ENCODE measurements at places on chromosomes 16 and 17. TPM values are rescaled to one million over a fixed set of nuclear protein-coding genes. Genes with fewer than 3 reads are reported as not detected.

DNA sequence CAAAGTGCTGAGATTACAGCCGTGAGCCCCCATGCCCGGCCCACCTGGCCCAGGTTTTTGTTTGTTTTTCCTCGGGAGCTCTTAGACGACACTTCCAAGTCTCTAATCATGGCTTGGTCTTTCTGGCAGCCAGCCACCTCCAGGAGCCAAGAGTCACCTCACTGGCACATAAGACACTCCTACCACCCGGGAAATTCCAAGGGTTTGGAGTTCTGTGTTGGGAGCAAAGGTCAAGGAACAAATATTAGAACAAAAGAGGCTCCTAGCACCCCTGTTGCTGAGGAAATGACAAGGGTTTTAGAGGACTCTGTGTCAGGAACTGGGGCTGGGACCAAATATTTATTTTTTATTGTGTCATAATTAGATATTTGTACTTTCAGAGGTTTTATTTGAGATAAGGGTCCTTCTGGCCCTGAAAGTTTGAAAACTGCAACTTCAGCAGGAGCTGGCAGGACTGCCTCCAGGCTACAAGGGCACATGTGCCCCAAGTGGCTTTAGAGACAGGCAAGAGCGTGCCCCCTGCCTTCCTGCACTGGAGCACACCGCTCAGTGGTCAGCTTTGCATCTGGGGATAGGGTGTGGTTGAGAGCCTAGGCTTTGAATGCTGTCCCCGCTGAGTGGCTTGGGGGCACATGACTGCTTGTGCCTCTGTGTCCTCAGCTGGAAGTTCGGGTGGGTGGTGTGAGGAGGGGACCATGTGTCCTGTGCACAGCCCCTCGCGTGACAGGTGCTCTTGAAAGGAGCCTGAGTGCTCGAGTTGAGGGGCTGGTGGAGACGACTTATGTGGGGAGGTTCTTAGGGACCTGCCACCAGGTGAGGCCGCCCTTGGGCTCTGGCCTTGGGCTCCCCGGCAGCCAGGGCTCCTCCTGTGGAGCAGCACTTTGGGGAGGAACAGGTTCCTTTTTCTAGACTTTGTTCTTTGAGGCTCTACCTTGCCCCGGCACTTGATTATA, 29.7 kb downstream of the MGRN1 start:
- peak; percentile 61 for DNase-seq

DNA sequence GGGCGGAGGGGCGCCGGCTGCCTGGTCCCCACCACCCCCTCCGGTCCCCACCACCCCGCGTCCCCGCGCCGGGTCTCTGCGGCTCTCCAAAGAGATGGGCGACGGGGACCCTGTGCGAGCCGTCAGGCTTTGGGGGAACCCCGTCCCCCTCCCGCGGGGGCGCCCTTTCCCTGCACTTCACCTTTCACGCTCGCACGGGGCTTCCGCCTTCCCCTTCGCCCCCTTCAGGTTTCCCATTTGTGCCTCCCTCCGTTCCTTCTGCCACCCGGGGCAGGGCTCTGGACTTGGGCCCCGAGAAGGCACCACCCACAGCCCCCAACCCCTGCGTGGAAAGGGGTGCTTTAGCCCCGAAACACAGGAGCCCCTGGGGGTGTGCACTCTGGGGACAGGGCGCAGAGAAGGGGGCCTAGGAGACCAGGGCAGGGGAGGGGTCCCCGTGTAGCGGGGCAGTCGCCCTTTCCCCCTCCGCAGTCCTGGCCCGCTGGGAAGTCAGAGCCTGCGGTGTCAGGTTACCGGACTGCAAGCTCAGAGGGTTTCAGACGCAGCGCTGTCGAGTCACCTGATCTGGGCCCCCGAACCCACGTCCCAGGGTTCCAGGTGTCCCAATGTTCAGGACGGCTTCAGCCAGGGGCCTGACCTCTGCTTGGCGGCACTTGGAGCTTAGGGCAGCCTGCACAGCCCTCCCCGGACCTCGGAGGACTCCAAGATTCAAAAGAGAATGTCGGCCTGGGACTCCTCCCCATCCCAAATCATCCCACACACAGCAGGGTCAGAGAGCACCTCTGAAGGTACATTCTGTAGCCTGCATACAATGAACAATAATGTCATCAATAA, 6.7 kb upstream of the CCDC92B start:
- DNase-seq, result no peak

- DNase-seq, result peak; percentile 42
Measured at GRCh38 chr17:56593086-56593645, 333 bp upstream of the NOG start.

GRCh38 chr17:43898446-43898845, 8.9 kb downstream of the MPP2 start:
- no peak for DNase-seq

- no peak for DNase-seq
Measured at GRCh38 chr17:36975922-36976515, 27.3 kb downstream of the AATF start.

DNA sequence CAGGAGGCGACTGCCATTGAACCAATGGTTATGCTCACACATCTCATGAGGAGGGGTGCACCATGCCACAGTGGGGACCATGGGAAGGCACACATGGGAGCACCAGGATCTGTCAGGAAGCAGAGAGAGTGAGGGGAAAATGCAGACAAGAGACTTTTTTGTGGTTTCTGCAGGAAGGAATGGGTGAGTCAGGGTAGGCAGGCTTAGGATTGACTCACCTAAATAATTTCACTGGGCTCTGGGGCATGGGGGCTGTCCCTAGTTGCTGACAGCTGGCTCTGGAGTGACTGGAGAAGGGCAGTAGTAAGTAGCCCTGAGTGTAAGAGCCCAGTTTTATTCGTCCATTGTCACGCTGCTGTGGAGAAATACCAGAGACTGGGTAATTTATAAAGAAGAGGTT, 202.4 kb downstream of the AXIN2 start:
- peak; percentile 21 for DNase-seq

DNA sequence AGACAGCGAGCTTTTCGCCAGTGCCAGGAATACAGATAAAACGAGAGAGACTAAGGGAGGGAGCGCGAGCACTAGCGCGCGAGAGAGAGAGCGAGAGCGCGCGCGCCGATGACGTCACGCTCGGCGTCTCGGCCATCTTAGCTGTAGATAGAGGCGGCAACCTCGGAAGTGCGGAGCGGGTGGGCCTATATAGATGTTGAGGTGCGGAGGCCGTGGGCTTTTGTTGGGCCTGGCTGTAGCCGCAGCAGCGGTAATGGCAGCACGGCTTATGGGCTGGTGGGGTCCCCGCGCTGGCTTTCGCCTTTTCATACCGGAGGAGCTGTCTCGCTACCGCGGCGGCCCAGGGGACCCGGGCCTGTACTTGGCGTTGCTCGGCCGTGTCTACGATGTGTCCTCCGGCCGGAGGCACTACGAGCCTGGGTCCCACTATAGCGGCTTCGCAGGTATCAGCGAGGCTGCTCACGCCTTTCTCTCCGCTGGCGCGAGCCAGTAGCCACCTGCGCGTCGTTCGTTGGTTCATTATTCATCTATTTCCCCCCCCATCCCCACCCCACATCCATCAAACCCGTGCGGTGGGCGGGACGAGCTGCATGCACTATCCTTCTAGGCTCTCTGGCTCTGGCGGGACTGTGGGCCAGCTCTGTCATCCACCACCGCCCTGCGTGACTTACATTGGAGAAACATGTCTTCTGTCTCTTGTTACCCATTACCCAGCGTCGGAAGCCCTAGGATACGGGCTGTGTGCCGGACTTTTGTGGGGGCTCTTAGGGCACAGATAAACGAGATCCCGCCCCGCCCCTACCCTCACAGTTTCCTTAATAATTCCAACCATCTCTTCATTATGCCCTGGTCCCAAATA, 795 bp downstream of the CYB5D2 start:
- peak; percentile 76 for DNase-seq

DNA sequence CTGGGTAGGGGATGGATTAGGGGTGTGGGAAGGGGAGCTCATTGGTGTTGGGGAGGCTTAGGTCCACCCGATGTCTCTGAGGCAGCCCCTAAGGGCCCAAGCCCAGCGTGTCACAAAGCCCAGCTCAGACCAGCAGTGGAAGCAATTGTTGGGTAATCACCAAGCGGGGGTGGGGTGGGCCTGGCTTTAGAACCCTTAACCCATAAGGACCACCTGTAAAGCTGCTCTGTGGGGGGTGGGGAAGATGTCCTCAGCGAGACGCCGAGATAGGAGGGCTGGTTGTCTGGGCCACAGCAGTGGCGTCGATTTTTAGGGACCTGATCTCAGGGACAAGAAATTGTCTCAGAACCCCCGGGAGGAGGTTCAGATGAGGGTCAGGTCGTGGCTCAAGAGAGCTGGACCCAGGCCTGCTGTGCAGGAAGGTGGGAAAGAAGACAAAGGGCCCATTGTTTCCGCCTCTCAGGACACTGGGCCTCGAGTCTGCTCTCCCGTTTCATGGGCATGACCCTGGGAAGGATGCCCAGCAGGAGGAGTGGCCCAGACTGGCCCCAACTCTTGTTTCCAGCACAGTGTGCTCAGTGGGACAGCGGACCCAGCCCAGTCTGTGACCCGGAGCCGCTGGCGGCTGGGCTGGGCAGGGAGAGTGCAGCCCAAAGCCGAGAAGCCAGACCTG, 15.9 kb downstream of the ST6GALNAC2 start:
- DNase-seq, result peak; percentile 89

GRCh38 chr16:78609402-78610274, 510.2 kb downstream of the WWOX start:
- DNase-seq, result no peak

- no peak for DNase-seq
Measured at GRCh38 chr16:76389126-76389525, 111.9 kb downstream of the CNTNAP4 start.

DNA sequence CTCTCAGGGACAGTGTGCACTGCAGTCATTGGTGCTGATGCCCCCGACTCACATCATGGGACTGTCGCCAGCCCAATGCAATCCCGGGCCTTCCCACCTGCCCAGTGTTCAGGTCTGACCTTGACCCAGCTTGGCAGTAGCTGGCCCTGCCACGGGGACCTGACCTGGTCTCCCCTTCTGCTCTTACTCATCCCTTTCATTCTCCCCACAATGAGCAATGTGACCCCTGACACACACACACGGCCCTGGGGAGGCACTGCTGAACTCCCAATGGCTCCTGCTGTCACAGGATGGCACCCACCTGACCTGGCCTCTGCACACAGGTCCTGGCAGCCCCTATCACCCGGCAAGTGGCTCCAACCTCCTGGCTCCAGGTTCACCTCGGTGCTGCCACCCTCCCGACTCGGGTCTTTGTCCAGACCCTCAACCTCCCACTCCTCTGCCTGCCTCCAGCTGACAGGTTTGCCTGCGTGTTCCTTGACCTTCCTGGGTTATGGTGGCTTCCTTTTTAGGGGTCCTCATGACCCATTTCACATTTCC, 6.6 kb downstream of the CD300C start:
- DNase-seq, result no peak

GRCh38 chr16:72649254-72649944, 398.5 kb downstream of the ZFHX3 start:
- no peak for DNase-seq

- DNase-seq, result no peak
Measured at GRCh38 chr17:63998721-63999679, 849 bp downstream of the PRR29 start.

- DNase-seq, result no peak
Measured at GRCh38 chr17:77300016-77300686, 159.4 kb downstream of the SEC14L1 start.

Gene LRRC45
- 31.2 TPM for total RNA-seq

Gene FTO
- 67.2 TPM for total RNA-seq

Gene ABCC11
- total RNA-seq, result 0.56 TPM

Gene CSH1
- not detected for total RNA-seq

Gene MMP2
- not detected for total RNA-seq

Measured in Calu3 (cell line).